ENCODE measurements at places on chromosomes 11 and 22.

GRCh38 chr11:1943576-1943975, 3.6 kb upstream of the MRPL23 start:
- no peak for DNase-seq

GRCh38 chr11:13229711-13230318, 47.8 kb upstream of the BMAL1 start:
- no peak for DNase-seq

- no peak for DNase-seq
These were observed 10.4 kb upstream of the TSKU start for GRCh38 chr11:76772783-76773106.

GRCh38 chr11:115316696-115317095, 187.5 kb downstream of the CADM1 start:
- no peak for DNase-seq

- no peak for DNase-seq
These were observed 35.6 kb downstream of the GNAZ start for GRCh38 chr22:23105919-23106318.

All from NCI-H187 (cell line).